ENCODE measurements at places on chromosomes 6 and 20.
A peak's percentile ranks its signal among the peaks of the same experiment; 100 is the strongest.

GRCh38 chr6:45387236-45387635 lies 9.5 kb upstream of the SUPT3H start:
- DNase-seq = peak; percentile 73

DNA sequence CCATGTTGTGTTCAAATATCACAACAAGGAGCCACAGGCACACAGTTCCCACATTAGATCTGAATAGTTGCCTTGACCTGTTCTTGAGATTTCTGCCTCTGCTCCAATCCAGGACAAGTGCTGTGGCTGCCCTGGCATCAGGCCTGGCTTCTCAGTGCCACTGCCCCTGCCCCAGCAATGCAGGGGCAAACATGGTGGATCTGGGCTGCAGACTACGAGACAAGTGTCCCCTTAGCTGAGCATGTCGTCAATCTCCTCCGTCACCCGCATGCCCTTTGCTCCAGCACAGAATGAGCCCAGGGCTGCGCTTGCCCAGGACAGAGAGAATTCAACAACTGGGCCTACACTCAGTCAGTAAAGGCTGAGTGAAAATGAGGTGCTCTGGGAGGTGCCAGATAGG lies 201.6 kb downstream of the SYNDIG1 start:
- no peak for DNase-seq

GRCh38 chr20:48605364-48606171 lies 222.2 kb downstream of the PREX1 start:
- no peak for DNase-seq

DNA sequence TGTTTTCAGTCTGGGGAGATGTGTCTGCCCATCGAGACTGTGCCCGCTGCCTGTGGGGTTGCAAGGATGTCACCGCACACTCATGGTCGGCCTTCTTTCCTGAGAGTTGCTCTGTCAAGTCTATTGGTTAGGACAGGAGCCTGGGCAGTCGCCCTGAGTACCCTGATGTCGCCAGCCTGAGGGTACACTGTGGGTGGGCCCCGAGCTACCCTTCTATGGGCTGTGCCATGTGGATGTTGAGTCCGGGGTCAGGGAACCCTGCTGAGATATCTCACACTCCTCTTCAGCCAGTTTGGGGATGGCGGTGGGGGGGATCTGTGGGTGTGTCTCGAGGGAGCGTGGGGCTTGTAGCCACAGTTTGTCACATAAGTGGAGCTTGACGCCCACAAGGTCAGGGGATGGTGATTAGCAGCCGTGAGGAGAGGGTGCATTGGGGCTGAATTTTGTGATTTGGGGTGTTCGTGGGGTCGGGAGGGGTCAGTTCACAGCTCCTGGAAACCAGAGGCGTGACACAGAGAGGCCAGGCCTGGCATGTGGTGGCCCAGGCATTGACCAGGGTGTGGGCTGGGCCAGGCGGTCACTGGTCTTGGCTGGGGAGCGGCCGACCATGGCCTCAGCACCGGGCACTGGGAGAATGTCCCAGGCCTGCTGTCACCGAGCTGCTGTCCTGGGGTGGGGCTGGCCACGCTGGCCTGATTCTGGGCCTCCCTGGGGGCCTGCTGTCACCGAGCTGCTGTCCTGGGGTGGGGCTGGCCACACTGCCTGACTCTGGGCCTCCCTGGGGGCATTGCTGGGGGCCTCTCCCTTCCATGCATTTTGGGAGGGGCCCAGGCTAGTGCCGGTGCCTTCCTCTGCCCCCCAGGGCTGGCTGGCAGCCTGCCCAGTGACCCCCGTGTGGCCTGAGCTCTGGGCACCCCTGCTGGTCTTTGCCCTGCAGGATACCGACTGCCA lies 1.6 kb upstream of the NPBWR2 start:
- DNase-seq = no peak

DNA sequence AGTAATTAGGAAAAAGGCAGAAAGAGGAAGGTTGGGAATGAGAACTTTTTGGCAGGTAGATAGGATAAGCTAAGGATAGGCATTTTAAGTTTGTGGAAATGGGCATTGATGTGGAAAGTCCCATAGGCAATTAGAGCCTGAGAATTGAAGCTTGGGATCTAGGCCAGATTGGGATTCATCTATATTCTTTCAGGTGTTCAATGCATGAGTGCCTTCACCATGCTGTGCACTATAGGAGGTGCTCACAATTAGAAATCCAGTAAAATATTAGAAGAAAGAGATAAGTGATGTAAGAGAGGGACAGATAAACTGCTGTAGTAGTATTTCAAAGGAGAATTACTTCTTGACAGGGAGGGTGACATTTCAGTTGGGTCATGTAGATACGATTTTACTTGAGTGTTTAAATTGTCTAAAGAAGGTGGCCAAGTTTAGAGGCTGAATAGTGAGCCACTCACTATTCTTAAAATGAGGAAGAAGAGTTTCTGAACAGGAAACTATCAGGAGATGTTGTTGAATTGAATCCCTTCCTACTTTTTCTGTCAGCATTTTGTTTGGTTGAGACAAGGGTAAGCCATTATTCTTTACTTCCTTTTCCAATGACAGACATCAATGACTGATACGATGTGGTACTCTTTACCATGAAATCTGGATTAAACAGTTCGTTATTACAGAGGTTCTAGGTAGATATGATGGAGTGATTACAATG lies 31.0 kb upstream of the CTAGE9 start:
- DNase-seq = no peak

- no peak for DNase-seq
These were observed 77.1 kb downstream of the TBC1D7 start for GRCh38 chr6:13251242-13251641.

DNA sequence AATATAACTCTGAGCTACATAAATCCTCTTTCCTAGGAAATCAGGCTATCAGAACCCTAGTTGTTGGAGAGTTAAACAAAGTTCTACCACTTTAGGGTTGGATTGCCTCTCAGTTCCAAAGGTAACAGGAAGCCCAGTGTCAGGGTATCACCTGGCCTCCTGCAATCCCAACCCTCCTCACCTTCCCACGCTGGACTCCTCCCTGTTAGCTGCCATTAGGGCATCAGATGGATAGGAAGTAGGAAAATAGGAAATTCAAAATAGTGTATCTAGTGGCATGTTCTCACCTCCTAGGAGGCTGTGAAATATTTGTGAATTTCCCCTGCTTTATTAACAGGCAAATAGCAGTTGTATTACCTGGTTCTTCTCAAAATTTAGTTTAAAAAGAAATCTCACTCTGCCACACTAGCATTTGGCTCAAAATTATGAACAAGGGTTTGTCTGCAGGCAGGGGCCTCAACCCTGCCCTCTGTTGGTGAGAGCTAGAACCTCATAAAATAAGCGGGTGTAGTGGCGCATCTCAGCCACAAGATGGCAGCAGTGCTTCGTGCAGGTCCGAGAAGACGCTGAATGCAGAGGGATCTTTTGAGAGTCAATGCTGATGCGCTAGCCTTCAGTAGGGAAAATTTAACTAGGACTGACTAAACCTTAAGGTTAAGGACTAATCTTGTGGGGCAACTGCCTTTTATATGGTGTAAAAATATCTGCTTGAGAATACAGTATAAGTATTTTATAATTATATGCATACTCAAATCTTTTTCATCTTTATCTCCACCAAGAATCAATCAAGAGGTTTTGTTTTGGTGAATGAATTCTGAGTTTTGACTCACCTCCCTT lies 209.8 kb upstream of the KCNQ5 start:
- DNase-seq = peak; percentile 75

DNA sequence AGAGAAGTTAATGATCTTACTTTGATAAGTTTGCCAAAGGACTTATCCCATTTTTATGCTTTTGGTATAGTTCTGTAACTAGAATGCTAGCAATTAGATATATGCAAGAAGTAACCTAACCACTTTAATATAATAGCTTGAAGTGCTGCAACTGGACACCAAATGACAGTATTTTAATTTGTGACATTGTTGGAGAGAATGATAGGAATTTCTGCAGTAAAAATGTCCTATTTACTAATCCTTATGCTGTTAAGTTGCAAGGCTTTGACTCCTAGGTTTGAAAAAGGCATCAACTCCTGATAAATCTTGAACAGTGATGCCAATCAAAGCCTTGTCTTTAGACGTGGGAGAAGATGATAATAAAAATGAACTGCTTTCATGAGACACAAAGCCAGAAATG lies 726.0 kb upstream of the GJE1 start:
- no peak for DNase-seq

DNA sequence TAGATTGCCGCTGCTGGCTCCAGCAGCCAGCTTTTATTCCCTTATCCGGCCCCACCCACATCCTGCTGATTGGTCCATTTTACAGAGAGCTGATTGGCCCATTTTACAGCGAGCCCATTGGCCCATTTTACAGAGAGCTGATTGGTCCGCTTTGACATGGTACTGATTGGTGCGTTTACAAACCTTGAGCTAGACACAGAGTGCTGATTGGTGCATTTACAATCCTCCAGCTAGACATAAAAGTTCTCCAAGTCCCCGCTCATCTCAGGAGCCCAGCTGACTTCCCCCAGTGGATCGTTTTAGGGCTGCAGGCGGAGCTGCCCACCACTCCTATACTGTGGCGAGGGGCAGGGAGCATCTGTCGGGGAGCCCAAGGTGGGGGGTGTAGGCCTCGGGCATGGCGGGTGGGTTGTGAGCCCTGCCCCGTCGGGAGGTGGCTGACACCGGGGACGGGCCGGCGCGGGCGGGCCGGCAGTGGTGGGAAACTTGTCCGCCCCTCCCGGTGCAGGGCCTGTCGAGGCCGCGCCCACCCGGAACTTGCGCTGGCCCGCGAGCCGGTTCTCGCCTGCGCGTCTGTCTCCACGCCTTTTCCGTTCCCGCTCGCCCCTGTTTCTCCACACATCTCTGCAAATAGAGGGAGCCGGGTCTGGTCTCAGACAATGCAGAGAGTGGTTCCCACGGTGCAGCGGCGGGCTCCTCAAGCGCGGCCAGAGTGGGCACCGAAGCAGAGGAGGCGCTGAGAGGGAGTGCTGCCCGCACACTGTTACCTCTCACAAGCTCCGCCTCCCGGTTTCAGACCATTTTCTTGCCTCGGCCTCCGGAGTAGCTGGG lies 86.1 kb upstream of the STMND1 start:
- DNase-seq = no peak

- peak; percentile 40 for DNase-seq
These were observed 32.3 kb downstream of the FOXP4 start for GRCh38 chr6:41578217-41579087.

DNA sequence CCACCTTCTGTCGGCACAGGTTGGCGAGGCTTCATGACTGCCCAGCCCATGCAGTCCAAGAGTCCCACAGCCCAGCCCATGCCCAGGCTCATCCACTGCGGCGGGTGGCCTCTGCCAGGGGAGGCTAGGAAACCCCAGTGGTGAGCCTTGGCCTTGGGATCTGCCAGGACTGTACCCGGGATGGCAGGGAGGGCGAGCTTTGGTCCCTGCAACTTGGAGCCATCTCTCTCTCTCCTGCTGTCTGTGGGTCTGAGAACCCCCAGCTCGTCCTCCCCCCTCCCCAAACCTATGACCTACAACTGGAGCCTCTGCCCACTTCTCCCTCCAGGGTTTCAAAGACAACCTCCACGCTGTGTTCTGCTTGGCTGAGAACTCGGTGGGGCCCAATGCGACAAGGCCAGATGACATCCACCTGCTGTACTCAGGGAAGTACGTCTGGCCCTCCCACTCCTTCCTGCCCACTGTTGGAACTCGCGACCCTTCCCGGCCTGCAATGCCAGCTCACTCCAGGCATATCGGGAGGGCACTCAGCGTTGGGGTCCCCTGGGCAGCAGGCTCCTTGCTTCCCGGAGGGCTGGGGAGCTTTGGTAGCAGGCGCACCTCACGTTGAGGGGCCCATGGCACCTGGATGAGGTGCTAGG lies 19.7 kb downstream of the NPEPL1 start:
- DNase-seq = no peak

- DNase-seq = peak; percentile 89
These were observed 55.7 kb upstream of the TNFAIP3 start for GRCh38 chr6:137811121-137811915.

GRCh38 chr6:130513770-130514169 lies 148.0 kb downstream of the TMEM200A start:
- DNase-seq = peak; percentile 54

DNA sequence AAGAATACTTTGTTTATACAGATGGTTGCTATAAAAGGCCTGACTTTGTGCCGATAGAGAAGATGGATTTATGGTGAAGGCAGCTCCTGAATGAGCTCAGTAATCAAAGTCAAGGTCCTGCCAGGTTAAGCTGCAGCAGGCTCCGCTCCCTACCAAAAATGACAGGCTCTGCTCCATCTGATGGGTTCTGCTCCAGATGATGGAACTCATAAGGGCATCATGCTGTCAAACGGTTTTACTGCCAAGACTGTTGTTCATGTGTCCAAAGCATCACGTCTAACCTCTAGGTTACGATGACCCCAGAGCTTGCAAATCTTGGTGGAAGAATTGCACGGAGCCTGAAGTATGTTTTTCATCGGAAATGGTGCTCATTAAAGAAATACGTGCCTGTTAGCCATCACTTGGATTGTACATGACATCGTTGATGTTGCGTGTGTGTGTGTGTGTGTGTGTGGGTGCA lies 19.2 kb upstream of the PTGIS start:
- peak; percentile 54 for DNase-seq

DNA sequence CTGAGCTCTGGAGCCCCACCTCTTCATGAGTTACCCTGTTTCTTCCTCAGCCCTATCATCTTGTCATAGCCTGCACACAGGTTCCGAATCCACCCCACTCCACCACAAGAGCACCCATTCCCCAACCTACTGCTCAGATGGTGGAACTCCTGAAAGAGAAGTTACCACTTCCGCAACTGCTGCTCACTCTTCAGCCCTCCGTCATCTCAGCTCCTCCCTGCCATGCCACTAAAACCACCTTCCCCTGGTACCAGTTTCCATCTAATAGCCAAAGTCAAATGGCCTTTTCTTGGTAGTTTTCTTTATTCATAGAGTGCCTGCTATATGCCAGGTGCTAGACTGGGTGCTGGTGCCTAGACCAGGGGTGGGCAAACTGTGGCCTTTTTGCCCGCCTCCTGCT lies 3.9 kb downstream of the RAB22A start:
- no peak for DNase-seq

DNA sequence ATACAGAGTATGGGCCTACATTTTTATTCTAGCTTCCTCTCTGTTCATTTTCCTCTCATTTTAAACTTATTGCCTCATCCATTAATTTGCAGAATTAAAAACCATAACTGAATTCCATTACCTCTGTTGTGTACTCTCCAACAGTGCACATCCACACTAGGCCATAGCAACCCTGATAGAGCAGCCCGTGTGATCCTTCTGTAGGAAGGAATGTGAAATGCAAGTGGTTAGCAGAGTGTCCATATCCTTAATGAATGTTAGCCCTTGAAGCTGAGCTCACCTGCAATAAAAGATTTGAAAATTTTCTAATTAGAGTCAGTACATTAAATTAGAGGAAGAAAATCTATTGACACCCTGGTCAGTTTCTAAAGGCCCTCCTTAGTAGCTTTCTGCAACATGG lies 6.5 kb upstream of the GRIK2 start:
- DNase-seq = peak; percentile 6

GRCh38 chr20:19121463-19121862 lies 91.0 kb upstream of the SLC24A3 start:
- no peak for DNase-seq

GRCh38 chr6:105806486-105806920 lies 279.6 kb upstream of the PRDM1 start:
- no peak for DNase-seq

DNA sequence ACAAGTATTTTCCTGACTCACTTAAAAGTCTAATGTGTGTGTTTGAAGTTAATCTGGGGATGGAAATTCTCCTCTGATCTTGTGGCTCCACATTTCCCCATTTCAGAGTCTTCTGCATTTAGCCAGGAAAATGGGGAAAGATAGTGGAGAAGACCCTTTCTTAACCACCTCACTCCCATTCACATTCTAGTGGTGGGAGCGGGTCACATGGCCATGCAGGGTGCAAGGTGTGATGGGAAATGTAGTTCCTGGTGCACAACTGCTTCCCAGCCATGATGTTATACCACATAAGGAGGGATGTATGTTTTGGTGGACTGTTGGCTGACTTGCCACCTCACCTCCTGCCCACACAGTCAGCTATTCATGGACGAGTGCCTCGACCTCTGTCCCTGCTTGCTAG lies 61.8 kb downstream of the BANF2 start:
- DNase-seq = no peak
